T-helper 22 cell (primary cell): ENCODE measurements at places on chromosomes 12 and 14.

- no peak for DNase-seq
These were observed 18.0 kb upstream of the CRACR2A start for GRCh38 chr12:3770891-3771290.

DNA sequence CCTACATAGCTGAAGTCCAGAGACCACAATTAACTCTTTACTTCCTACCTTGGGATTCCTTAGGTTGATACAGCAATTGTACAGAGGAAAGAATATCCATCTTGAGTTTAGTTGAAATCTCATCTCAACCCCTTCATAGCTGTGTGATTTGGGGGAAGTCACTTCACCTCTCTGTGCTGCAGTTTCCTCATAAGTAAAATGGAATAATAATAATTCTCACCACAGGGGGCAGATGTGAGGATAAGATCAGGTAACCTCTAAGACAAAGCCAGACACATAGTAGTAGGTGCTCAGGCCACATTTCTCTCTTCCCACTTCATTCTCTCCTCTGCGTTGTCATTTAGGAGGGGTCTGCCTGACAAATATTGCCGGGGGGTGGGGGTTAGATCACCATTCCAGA is 6.7 kb downstream of the FOXN4 start:
- no peak for DNase-seq

DNA sequence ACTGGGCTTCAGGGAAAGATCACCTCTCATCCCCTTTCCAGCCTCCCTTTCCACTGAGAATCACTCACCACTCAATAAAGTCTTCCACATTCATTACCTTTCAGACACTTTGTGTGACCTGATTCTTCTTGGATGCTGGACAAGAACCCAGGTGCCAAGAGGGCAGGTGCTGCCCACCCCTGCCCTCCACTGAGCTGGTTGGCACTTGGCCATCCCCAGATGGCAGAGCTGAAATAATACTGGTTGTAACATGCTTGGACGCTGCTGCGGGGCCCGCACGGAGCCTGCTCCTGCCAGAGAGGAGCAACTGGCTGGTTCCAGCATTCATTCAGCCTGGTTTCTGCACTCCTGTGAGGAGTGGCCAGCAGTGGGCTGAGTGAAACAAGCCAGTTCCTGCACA is 386.7 kb upstream of the CCDC196 start:
- DNase-seq, result no peak

- no peak for DNase-seq
These were observed 5.3 kb downstream of the C2CD5 start for GRCh38 chr12:22539055-22539454.

GRCh38 chr12:44253338-44253856 is 417.5 kb downstream of the TMEM117 start:
- no peak for DNase-seq
